Activated CD8-positive, alpha-beta T cell treated with anti-CD3 and anti-CD28 coated beads for 36 hours (primary cell): ENCODE measurements at places on chromosomes 12 and 14. TPM values are rescaled to one million over a fixed set of nuclear protein-coding genes. Genes with fewer than 3 reads are reported as not detected.
A peak's percentile ranks its signal among the peaks of the same experiment; 100 is the strongest.

DNA sequence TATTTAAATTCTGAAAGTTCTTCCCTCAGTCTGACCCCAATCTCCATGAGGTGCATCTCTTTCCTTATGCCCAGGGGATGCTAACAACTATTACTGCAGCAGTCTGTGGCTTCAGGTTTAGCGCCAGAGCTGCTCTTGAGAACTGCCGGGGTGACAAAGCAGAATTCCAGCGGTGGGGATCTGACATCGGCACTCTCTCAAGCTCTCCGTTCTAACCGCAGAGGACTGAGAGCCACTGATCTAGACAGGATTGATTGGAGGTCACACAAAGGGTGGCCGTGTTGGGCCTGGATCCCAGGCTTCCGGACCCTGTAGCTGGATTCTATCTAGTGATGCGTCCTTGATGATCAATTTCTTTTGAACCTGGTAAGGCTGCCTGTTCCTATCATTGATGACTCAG is 155.6 kb upstream of the TMEM132C start:
- DNase-seq: no peak

GRCh38 chr14:71221119-71221518 is 313.9 kb downstream of the PCNX1 start:
- no peak for DNase-seq

PPP4R4 gene
- total RNA-seq: 1.2 TPM

DNA sequence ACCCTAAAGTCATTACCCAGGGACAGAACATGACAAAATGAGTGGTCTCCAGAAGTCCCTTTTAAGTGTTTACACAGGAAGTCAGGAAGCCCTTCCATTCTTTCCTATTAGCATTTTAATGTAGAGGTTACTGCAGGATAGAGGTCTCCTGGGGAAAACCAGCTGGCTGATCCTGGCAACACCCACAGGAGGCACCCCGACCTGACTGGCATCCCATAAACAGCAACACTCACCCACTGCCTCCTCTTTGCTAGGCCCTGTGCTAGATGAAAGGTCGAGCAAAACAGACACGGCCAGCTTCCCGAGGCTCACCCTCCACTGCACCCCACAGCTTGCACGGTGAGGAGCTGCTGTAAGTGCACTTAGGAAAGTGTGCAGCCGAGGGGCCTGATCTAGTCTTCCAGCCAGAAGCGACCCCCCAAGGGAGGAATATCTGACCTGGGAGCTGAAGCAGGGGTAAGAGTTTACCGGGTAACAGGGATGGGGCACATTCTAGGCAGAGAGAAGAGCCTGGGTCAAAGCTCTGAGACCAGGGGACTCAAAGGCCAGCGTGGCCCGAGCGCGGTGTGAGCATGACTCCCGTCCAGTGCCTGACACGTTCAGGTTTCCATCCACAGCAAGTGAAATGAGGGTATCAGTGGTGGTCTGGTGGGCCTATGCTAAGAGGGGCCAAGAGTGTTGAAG is 9.0 kb downstream of the DAZAP2 start:
- DNase-seq: no peak

DNA sequence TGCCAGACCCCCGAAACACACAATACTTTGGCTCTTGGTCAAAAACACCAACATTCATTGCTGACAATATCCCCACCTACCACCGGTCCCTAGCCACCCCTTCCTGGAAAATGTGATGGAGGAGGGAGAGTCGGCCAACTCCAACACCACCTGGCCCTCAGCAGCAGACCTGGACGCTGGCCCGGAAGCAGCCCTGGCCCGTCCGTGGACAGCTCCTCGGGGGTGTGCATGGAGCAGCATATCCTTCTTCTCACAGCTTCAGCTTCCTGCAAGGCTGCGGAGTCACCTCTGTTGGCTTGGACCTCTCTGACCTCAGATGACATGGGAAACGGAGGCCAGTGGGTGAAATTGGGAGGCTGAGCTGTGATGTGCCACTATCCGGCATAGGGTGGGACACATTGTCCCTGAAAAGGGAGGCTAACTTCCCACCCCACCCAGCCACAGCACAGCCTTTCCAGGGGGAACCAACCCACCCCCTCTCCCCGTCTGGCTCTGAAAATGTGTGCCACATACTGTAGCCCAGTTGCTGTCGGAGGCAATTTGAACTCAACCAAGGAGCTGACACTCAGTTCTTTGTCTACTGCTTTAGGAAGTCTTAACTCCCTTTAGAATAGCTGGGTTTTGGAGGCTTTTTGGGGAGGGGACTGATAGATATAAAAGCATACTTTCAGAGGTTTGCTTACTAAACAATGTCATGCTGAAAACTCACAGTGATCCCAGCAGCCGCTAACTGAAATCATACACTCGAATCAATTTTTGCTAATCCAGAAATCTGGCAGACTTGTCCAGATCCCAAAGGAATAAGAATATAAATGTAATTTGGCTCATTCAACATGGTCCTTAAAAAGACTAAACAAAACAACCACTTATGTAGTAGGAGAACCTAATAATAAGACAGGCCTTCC is 43.1 kb upstream of the LTA4H start:
- no peak for DNase-seq

DNA sequence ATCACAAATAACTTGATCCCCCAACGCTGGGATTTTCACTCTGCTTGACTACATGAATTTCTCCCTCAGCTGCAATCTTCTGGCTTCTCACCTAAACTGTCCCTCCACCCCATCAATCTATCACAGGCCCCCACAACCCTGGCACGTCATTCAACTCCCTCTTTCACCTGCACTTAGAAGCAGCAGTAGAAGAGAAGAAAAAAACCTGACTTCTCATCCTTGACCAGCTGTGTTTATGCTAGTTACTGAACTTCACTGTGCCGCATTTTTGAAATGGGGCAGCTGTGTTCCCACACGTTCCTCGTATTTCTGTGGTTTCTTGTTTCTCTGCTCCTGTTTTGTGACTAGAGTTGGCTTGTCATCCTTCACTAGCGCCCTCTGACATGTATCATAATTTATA is 35.0 kb downstream of the ITPR2 start:
- no peak for DNase-seq

DNA sequence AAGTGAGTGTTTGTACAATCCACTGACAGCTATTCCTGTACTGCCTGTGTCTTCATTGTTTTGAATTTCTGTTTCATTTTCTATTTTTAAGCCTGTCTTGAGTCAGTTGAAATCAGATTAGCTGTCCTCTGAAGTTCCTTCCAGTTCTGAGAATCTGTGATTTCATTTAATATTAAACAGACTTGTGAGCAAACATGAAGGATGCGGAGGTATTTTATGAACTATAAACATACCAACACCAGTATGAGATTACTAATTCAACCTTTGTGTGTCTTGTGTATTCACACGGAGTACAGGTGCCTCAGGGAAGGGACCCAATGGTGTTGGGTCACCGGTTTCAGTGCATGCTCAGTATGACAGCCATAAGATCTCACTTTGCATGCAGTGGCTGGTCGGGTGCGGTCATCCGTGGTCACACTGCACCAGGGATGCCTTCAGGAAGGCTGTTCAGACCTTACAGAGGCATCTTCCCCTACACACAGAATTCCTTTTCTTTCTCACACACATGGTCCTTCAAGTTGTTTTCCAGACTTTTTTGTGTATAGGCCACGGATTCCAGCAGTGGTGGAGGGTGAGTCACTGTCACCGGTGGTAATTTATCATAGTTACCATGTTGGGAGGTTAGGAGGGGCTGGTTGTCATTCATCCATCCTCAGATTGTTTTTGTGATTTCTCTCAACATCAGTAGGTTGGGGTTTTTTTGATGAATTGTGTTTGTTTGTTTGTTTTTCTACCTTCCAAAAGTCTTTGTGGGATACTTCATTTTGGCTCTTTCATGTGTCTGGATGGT is 103.0 kb upstream of the SFSWAP start:
- DNase-seq: peak; percentile 51

- no peak for DNase-seq
These were observed 5.7 kb downstream of the AHNAK2 start for GRCh38 chr14:104972301-104973134.
